ENCODE measurements at places on chromosomes 2 and 18.

DNA sequence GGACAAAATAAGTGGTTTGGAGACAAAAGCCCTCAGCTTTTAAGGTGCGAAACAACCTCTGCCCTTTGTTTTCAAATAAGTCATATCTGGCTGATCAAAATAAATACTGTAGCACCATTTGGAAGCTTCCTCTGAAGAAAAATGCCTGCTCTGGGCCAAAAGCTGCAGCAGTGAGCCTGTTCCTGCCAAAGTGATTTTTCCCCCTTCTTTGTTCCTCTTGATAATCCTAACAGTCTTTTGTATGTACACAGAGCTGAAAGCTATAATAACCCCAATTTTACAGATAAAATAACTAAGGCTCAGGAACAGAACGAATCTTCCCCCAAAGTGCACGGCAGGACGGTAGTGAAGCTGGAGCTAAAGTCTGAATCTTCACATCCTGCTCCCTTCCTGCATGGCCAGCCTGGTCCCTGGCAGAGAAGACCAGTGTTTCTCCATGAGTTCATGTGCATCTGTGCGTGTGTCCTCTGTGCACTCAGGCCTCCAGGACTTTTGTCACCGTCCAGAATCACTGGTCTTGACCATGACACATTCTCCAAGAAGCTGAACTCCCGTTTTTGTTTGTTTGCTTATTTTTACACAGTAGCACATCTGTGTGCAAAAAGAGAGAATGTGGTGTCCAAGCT, 2114.1 kb upstream of the PIK3C3 start:
- no peak for DNase-seq

- no peak for DNase-seq
These were observed 6.2 kb upstream of the CHST10 start for GRCh38 chr2:100423631-100424030.

GRCh38 chr2:203379156-203379555, 51.0 kb downstream of the ABI2 start:
- no peak for DNase-seq

DNA sequence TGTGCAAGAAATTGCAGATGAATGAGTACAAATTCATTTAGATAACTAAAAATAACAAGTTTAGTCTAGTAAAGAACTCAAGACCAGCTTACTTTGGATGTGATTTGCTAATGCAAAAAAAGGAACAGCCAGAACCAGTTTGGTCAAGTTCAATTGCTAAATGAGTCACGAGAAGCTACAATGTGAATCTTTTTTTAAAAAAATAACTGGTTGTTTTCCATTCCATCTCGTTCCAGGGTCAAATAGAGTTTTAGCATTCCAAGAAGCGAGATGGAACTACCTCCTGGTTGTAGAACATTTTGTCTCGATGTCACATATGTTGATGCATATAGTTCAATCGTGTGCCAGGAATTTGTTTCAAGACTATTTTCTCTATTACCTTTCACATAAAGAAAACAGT, 65.0 kb upstream of the IKZF2 start:
- no peak for DNase-seq

- DNase-seq = peak; percentile 54
These were observed 7.3 kb upstream of the SLC39A10 start for GRCh38 chr2:195649629-195650190.
